ENCODE measurements at places on chromosomes 5 and 9.

- no peak for DNase-seq
Observed at GRCh38 chr9:117121316-117121715, 293.5 kb downstream of the ASTN2 start.

DNA sequence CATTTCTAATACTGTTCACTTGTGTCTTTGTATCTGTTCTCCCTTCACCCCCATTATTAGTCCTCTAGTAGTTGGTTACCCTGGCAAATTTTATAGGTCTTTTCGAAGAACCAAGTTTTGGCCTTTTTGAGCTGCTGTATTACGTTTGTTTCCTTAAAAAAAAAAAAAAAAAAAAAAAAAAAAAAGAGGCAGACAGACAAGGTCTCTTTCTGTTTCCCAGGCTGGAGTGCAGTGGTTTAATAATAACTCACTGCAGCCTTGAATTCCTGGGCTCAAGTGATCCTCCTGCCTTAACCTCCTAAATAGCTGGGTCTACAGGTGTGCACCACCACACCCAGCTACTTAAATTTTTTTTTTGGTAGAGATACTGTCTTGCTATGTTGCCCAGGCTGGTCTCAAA is 20.9 kb downstream of the DDX4 start:
- DNase-seq: no peak

- DNase-seq: no peak
Observed at GRCh38 chr9:116951588-116952435, 264.7 kb downstream of the TRIM32 start.

GRCh38 chr9:123828449-123828848 is 101.5 kb downstream of the DENND1A start:
- no peak for DNase-seq

- DNase-seq: no peak
Observed at GRCh38 chr5:65446682-65447081, 35.0 kb downstream of the ADAMTS6 start.
